8988T (cell line): ENCODE measurements at places on chromosomes 3 and 15.

- no peak for DNase-seq
Observed at GRCh38 chr3:52023860-52024764, 28.4 kb upstream of the RPL29 start.

DNA sequence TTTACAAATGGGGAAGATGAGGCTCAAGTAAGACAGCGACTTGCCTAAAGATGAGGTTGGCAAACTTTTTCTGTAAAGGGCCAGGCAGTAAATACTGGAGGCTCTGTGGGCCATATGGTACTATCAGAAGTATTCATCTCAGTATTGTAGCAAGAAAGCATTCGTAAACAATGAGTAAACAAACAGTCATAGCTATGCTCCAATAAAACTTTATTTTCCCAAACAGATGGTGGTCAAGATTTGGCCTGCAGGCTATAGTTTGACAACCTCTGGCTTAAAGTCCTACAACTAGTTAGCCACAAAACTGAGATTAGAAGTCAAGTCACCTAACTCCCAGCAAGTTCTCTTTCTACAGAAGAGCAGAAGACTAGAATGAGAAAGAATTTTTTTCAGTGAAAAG, 177.0 kb upstream of the NECTIN3 start:
- no peak for DNase-seq

GRCh38 chr3:135803028-135803692, 162.4 kb upstream of the PPP2R3A start:
- no peak for DNase-seq

DNA sequence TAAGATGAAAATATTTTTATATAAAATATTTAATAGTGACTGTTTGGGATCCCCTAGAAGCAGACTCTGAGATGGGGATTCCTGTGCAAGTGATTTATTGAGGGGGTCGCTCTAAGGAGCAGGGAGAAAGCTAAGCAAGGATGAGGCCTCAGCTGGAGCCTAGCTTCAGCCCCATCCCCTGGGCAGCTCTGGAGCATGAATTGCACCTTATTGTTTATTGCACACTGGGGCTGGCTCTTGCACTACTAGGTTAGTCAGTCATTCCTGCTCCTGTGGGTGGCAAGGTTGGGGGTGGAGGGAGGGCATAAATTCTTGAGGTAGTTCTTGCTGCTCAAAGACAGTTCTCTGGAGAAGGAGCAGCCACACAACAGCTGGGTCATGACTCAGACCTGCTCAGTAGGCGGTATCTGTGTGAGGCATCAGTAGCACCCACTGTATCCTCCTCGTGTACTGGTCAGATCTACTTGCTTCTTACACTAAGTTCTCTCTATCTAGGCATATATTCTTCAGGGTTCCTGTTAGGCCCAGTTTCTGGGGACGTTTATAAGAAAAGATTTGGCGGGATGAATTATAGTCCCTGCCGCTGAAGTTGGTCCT, 27.2 kb upstream of the TNFSF10 start:
- DNase-seq = no peak

GRCh38 chr15:57992761-57993355, 72.7 kb downstream of the ALDH1A2 start:
- DNase-seq = no peak

DNA sequence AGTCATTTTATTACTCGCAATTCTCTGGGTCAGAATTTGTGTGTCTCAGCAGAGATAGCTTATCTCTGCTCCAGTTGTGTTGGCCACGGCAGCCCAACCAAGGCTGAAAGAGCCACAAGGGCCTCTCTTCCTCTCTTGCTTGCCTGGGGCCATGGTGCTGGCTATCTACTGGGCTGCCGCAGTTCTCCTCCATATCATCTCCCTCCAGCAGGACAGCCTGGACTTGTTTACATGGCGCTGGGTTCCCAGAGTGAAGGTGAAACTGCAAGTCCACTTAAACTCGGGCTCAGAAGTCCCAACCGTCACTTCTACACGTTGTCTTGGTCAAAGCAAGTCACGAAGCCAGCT, 134.8 kb downstream of the UACA start:
- DNase-seq = no peak

DNA sequence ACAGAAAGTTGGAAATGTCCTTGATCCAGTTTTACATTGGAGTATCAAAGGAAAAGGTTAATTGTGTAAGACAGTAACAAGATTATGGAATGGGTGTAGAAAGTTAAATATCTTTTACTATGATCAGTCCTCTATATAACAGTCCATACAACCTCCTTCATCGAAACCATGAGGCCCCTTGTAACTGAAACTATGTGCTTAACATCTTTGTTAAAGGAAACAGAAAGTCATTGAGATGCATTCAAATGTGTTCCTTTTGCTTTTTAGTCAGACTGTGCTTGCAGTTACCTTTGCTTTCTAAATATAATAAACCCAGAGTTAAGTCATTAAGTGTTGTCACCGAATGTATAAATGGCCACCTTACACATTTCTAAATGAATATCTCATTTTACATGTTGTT, 1298.5 kb downstream of the ROBO2 start:
- DNase-seq = no peak

DNA sequence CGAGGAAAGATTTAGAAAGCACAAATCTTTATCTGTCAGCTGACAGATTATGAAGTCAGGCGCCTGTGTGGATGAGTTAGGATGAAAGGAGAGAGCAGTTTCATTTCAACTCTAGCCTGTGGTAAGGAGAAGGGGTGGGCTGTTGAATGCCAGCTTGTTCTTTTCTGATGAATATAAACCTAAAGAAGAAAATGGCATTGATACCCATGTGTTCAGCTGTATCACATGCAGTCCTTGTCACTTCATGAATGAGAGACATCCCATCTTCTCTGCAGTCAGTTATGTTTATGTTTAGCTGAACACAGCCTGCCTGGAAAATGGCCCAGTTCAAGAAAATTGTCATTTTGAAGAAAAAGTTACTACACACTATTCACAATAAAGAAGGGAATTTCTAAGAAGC, 345.7 kb upstream of the RBMS3 start:
- DNase-seq = no peak

- DNase-seq = no peak
Observed at GRCh38 chr3:87186608-87187159, 40.4 kb upstream of the CHMP2B start.

- DNase-seq = no peak
Observed at GRCh38 chr15:95470529-95470928, 860.0 kb upstream of the NR2F2 start.

DNA sequence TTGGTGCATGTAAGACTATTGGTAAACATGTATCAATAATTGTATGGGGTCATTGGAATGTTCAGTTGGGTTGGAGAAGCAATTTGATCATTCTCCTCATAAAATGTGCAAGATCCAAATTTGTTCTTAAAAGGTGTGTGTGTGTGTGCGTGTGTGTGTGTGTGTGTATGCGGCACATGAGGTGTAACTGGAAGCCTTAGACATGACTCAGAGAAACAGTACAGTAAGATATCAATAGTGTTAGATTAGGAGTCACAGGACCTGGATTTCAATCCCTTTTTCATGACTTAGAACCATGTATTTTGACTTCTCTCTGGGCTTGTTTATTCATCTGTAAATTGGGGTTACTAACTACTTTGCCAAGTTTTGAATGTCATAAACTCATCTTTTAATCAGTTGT, 38.3 kb downstream of the RSRC1 start:
- no peak for DNase-seq
